Foreskin keratinocyte (primary cell): ENCODE measurements at places on chromosomes 7 and 10.

DNA sequence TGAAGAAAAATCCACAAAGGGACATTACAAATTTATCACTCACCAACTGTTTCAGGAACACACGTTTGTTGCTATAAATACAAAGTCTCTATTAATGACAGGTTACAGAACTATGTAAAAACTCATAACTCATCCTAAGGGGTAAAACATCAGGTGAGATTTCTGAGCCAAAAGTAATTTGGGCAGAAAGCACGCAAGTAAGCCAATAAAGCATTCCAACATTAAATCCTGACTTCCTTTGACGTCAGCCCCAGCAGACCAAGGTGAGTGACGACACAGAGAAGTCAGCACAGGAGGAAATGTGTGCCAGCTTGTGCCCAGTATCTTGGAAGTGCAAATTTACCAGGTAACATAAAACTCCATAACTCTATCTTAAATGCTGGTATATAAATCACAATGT is 45.7 kb downstream of the IMMP2L start:
- peak; percentile 65 for DNase-seq

DNA sequence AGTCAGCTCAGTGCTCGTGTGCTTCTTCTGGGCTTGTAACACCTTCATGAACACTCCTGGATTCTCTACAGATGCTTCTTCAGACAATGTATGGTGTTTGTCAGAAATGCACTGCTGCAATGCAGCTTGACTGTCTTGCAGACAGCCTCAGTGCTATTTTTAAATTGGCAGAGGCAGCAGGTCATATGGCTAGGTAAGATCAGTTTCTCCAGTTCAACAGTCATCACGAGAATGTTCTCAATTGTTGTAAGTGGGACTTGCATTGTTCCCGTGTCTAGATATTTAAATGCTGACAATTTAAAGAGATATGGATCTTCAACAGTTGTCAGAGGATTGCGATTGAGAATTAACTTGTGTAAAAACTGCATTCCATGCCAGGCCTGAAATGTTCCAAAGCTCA is 7.6 kb upstream of the ACBD5 start:
- DNase-seq: no peak

- no peak for DNase-seq
These were observed 116.6 kb downstream of the DOCK1 start for GRCh38 chr10:127021801-127022200.

DNA sequence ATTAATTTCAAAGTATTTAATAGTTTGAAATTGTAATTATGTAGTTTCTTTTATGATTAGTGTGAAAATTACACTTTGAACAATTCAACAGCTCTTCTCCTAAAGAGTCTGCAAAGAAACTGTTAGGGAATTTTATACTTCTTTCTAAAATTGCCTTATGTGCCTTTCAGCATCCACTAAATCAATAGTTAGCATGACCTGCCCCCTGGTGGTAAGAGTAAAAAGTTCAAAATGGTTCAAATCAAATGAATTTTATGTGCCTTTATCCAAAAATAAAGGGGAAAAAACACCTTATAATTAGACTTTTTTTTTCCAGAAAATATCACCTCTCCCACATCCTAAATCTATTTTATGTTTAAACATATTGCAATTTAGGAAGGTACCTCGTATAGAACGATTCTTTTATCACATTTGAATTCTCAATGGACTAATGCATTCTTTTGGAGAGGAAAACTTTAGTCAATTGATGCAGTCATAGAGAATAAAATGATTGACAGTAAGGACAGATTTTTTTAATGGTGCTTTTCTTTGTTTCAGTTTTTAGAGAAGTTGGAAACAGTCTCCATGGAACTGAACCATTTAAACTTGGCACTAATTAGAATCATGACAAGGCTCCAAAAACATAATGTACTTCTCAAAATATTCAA is 163.7 kb downstream of the SEMA3D start:
- peak; percentile 28 for DNase-seq

DNA sequence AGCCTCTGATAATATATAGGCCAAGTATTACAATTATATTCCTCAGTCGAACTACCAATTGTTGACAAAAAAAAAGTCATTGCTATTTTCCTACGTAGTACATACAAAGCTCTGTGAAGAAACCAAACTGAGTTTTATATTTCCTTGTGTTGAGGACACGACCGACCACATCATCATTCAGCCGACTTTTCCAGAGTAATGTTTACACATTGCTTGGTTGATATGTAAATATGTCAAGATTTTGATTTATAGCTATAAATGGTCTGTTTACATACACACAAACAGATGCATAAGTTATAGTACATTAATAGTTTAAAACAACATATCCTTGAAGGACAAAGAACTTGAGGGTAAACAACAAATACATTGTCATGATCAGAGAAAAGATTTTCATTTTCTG is 121.5 kb downstream of the CRPPA start:
- no peak for DNase-seq

DNA sequence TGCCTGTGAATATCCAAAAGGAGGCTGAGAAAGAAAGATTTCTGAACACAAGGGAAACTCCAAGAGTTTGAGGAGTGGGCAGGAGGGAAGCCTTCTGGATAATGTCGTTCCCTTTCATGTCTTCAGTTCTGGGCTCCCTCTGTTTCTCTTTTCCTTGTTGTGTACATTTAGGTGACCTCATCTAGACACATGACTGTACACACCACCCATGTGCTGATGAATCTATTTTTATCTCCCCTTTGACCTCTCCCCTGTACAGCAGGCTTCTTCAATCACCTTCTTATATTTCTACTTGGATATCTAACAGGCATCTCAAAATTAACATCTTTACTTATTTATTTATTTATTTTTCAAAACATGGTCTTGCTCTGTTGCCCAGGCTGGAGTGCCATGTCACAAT is 363.1 kb downstream of the GATA3 start:
- no peak for DNase-seq

DNA sequence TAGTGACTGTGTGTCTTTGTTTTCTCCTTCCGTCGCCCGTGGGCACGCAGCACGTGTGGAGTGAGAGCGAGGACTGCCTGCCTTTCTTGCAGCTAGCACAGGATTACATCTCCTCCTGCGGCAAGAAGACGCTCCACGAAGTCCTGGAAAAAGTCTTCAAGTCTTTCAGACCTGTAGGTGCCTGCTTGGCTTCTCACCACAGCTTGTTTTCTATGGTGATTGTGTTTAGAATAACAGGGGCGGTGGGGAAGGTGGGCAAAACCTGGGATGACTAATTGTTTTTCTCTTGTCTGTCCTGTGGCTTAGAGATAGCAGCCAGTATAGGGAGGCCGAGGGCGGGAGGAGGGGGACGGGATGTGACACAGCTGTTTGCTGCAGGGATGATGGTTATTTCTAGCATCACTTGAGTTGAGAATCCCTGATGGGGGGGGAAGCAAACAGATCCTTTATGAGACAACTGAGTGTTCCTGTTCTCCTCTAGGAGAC is 11.4 kb downstream of the MTURN start:
- DNase-seq: no peak

- no peak for DNase-seq
These were observed 493.0 kb downstream of the ZNF479 start for GRCh38 chr7:56639173-56639746.

- DNase-seq: peak; percentile 72
These were observed 180.2 kb upstream of the FZD8 start for GRCh38 chr10:35822316-35822715.

GRCh38 chr10:95431900-95432342 is 129.2 kb downstream of the SORBS1 start:
- no peak for DNase-seq

DNA sequence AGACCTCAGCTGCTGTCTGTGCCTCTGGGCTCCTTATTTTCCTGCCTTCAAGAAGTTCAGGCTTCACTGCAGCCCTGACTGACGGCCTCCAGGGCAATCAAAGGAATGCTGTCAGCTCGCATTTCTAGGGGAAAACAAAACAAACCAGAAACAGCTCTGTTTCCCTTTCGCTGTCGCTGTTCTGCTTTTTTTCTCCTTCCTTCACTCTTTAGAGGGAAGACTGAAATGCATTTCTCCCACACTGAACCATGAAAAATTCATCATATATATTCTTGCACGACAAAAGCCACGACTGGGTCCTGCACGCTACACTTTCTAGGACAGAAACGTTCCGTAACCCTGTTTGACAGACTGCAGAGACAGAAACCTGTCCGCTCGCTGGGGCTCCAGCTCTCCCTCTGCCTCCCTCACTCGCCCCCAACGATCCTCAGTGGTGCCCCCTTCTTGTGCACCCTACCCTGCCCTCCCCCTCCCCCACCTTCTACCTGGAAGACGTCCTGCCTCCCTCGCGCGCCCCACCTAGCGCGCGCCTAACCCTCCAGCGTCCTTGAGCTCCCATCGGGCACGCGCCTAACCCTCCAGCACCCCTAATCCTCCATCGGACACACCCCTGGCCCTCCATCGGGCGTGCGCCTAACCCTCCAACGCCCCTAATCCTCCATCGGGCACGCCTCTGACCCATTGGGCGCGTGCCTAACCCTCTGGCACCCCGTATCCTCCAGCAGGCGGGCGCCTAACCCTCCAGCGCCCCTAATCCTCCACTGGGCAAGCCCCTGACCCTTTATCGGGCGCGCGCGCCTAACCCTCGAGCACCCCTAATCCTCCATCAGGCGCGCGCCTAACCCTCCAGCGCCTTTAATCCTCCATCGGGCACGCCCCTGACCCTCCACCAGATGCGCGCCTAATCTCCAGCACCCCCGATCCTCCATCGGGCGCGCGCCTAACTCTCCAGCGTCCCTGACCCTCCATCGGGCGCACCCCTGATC is 37.1 kb downstream of the SVOPL start:
- peak; percentile 33 for DNase-seq

- DNase-seq: no peak
These were observed 185.8 kb upstream of the NRP1 start for GRCh38 chr10:33520223-33520622.

GRCh38 chr10:29067161-29067560 is 221.7 kb upstream of the LYZL1 start:
- peak; percentile 52 for DNase-seq
